ENCODE measurements at places on chromosomes 11 and 22. TPM values are rescaled to one million over a fixed set of nuclear protein-coding genes. Genes with fewer than 3 reads are reported as not detected.

DNA sequence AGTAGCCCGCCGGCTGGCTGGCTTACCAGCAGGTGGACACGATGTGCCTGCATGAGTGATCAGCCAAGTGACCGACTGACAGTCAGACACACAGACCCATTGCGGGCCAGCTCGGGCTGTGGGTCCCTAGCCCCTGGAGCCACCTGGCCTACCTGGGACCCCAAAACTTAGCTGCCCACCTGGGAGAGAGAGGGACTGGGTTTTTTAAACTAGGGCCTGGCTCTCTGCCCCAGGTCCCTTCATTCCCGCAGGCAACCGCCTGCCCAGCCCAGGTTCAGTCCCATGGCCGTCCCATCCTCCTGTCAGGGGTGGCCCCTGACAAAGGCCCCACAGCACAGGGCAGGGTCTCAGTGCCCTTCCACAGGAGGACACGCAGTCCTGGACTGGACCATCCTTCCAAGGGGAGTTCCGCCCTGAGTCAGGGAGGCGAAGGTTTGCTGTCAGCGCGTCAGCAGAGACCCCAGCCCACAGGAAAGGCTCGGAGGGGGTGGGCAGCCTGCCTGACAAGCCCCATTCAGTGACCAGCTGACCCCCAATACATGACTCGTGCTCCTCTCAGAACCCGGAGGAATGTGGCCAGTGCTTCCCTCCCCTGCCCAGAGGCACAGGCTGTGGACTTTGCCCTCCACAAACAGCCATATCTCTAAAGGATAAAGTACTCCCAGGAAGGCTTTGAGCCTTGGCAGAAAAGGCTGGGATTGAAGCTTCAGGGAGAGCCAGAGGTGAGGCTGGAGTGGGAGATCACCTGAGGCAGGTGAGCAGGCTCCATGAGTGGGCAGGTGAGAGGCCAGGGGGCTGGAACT is 8.4 kb downstream of the SLCO2B1 start:
- no peak for DNase-seq

DNA sequence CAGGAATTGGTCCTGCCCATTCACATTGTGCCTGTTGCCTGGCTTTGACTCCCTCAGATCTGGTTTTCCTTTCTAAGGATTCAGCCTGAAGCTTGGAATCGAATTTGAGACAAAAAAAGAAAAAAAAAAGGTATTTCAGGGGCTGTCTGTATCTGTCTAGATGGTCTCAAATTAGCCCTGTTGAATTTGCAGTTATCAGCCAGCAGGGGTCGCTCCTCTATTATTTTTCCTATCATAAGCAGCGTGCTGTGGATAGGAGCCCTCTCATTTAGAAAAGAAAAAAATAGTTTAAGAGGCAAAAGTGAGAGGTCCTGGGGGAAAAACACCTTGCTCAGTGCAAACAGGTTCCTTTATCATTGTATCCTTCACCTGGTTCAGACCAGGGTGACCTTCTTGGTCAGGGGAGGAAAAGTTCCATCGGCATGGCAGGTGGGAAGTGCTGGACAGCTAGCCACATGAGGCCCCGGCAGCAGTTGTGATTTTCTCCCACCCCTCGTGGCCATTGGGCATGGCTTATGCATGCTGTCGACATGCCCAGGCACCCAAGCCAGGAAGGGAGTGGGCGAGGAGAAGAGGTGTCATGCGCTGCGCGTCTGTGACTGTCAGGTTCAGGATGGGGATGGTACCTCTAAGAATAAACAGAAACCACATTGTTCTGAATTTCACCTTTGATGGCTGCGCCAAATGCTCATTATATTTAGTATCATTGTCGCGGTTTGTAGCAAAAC is 13.1 kb downstream of the OR5AK2 start:
- DNase-seq = no peak

DNA sequence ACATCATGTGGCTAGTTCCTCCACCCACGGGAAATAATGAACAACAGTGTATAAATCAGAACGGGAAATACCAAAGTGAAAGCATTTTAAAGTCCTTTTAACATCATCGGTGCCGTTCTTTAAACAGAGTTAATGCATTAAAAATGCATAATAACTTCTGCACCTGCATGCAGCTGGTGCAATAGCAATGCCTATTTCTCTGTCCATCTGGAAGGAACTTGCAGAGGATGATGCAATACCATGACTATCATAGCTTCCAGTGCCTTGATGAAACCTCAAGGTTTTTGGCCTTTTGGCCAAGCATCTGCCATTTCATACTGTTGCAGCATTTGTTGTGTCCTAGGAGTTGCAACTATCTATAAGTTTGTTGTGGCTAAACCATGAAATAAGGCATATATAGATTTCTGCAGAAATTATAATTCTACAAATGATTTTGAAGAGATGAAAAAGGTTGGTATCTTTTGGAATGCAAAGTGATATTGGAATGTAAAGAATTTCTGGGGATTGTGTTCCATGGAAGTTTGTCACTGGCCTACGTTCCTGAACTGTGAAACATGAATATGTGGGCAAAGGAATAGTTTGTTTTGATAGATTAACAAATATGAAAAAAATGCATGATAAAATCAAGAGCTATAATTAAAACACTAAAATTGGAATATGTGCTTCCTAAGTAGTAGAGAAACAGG is 9.8 kb upstream of the EIF3F start:
- DNase-seq = no peak

DNA sequence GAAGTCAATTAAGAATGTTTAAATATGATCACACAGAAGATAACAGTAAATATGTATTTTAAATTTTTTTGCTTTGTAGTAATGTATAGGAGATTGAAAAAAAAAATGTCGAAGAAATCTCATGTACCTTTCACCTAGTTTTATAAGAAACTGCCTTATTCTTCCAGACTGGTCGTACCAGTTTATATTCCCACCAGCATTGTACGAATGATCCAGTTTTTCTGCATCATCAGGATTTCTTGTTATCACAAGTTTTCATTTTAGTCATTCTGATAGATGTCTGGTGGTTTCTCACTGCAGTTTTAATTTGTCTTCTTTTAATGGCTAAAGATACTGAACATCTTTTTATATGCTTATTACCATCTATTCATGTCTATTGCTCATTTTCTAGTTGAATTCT is 101.8 kb upstream of the CTSC start:
- no peak for DNase-seq

DNA sequence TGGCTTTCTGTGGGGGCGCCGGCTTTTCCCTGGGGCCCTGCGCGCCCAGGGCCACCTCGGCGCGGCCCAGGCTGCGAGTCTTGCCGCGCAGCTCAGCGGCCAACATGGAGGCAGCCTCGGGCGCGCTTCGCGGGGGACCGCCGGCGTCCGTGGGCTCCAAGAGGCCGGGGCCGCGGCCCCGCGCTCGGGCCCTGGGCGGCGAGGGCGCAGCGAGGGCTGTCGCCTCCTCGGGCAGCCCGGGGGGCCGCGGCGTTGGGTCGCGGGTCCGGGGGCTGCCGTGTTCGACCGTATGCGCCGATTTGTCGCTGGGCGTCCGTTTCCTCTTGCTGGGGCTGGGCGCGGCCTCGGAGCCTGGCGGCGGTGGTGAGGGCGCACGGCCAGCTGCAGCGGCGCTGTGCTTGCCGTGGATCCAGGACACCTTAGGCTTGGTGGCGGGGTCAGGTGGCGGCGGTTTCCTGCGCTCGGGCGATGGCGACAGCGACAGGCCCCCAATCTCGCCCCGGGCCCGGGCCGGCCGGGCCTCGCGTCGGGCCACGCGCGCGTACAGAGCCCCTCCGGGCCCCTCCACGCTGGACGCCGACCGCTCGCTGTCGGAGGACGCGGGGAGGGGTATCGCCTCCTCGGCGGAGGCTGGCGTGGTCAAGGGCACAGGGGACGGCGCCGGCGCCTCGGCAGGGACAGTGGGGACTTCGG is 11.9 kb downstream of the SCARF2 start:
- no peak for DNase-seq

DNA sequence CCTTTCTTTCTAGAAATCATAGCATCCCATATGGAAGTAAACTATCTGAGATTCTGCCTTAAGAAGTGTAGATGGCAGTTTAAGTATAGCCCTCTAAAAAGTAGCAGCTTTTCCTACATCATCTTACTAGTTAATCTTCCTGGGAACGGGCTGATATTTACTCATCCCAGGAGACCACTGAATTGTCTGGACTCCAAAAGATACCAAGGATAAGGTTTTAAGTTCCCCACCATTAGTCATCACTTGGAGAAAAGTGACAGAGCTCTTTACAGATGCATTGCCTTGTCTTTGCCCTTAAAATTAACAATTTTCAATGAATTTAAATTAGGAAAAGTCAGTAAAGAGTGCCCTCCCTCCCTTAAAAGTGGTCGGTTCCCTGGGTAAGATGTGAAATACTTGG is 129.5 kb downstream of the MAML2 start:
- no peak for DNase-seq

GRCh38 chr11:102792604-102793003 is 5.4 kb downstream of the MMP1 start:
- DNase-seq = no peak

GRCh38 chr11:17354601-17354991 is 3.0 kb downstream of the NCR3LG1 start:
- peak; percentile 65 for DNase-seq

- no peak for DNase-seq
These were observed 43.0 kb downstream of the BTG4 start for GRCh38 chr11:111469200-111469599.

DNA sequence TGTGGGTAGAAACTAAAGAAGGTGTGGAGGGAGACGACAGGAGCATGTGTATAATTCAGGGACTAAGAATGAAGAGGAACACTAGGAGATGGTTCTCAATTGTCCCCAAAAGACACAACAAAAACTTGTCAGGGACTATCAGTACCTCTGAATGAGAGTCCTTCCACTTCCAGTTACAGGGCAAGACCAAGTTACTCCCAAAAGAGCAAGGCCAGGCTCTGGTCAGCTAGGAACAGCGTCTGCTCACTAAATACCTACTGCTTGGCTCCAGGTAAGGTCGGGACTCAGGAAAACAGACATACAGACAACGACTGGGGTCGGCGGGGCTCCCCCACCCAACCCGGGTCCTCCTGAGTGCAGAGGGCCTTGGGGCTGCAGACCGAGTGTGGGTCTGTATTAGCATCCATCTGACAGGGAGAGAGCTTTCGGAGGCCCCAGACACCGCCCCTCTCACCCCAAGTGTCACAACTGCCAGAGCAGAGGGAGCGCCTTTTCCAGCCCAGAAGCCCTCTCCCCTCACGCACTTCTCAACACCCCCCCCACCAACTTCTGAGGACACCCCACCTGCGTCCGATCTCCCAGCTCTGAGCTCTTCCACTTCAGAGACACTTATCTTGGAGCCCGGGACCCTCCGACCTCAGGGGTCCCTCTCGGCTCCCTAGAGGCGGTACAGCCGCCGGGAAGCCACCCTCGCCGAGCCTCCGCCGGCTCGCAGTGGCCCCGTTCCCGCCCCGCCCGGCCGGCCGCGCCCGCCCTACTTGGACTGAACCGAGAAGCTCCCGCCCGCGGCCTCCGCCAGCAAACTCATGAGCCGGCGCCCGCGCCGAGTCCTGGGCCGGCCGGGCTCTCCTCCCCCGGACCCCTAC is 522 bp downstream of the RHOG start:
- DNase-seq = no peak

GRCh38 chr22:24214467-24215285 is 30.2 kb downstream of the GGT5 start:
- no peak for DNase-seq

GRCh38 chr11:129427376-129427775 is 51.7 kb downstream of the BARX2 start:
- DNase-seq = no peak

GRCh38 chr11:68146010-68146540 is 24.9 kb upstream of the CHKA start:
- DNase-seq = peak; percentile 80

GRCh38 chr11:128859563-128860441 is 7.3 kb downstream of the KCNJ1 start:
- peak; percentile 71 for DNase-seq

DNA sequence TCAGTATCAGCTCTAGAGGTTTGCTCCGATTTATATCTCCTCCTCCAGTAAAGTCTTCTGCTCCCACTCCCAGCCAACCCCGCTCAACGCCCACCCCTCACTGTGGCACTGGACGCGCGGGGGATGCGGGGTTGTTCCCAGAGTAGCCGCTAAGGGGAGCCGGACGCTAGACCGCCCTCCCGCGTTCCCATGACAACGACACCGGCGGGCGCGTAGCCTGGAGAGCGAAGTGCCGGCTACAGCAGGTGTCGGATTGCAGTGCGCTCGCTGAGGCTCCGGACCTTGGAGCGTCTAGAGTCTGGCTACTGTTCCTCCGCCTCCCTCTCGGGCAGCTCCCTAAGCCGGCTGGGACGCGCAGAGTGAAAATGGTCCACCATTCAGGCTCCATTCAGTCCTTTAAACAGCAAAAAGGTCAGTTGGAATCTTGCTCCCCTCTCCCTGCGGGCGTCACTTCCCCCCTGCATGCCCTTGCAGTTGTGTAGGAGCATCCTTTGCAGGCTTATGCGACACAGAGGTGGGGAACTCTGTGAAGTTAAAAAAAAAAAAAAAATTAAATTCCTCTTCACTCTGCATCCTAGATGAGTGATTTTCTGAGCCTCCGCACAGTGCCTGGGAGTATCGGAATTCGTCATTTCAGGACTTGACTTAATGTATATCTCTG is at the start of gene ANO3:
Gene ANO3 (plus strand): TSS at position 220 of the 661 bp plus-strand sequence. CDS start 146 bp downstream, at position 366.
- DNase-seq = peak; percentile 72

DNA sequence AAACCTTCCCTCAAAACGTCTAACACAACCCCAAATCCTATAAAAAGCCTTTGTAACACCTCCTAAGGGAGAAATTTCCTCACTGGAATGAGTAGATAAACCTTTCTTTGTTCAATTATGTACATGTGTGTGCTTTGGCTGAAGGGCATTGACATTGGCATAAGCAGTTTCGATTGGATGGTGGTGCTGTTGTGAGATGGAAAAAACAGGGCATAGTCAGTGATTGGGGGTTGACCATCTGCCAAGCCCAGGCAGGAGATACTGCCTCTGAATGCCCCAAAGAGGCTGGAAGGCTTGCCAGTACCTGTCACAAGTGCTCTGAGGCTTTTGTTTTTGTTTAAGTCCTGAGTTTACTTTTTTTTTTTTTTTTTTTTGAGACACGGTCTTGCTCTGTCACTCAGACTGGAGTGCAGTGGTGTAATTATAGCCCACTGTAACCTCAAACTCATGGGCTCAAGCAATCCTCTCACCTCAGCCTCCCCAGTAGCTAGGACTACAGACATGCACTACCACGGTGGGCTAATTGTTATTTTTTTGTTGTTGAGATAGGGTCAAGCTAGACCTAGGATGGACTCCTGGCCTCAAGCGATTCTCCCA is 1.2 kb upstream of the CCDC117 start:
- DNase-seq = no peak

DNA sequence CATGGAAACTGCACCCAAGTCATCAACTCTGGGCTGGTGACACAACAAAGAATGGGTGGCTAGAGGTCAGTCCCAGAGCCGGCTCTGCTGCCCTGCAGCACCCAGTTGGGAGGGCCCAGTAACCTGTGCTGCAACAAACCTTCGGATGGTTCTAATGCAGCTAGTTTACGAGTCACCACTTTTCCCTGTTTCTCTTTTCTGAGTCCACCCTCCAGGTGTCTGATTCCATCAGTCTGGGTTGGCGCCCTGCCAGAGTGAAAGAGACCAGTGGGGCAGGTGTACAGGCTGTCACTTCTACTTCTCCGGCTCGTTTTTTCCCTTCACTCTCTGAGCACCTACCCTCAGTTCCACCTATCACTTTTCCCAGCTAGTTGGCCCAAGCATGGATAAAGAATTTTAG is 572.9 kb downstream of the NTM start:
- DNase-seq = no peak

Gene CRYBB2
- total RNA-seq = not detected

Gene GAB2
- 63.3 TPM for total RNA-seq

Gene PRODH
- 23.5 TPM for total RNA-seq

Gene OR5B21
- total RNA-seq = not detected

All from sciatic nerve (tissue), 2 donors.